ENCODE measurements at places on chromosomes 7 and 10.

DNA sequence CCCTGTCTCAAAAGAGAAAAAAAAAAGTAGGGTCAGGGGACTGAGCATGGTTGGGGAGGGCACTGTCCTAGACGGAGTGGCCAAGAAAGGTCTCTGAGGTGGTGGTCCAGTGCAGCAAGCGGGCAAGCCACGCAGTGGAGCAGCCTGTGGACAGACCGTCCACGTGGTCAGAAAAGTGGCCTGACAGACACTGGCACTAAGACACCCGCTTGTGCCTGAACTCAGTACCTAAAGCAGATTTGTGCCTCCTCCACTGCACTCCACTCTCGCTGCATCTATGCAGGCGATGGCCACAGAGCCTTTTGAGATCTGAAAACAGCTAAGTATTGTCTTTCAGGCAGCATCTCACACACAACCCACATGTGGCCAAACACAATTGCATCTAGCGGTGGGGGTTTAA lies 8.8 kb downstream of the ASB10 start:
- no peak for DNase-seq

DNA sequence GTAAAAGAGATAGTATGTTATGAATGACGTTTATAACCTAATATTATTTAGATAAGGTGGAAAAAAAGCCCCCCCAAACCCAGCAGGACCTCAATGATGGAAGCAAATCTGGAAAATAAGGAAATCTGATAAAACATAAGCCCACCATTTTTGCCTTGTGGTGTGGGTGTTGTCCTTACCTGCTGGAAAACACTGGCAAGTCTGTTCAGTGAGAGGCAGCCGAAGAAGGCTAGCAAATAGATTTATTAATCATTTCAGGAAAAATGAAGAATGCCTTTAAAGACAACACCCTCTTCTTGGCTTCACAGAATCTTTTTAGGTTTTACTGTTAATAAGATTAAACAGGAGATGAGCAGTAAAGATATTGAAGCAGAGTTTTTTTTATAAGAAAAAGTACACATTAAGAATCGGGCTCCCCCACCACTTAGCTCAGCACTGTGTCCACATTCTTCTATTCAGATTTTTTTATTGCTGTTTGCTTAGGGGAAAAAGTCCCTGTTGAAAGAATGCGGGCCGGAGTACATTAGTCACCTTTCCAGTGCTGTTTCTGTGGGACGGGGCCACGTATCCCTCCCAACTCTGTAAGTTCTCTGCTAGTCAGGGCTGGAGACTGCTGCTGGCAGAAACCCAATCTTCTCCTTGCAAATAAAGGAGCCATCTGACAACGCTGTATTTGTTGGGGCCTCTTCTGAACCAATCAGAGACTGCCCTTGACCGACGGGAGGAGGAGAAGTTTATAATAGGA lies 104.1 kb downstream of the EVX1 start:
- no peak for DNase-seq

DNA sequence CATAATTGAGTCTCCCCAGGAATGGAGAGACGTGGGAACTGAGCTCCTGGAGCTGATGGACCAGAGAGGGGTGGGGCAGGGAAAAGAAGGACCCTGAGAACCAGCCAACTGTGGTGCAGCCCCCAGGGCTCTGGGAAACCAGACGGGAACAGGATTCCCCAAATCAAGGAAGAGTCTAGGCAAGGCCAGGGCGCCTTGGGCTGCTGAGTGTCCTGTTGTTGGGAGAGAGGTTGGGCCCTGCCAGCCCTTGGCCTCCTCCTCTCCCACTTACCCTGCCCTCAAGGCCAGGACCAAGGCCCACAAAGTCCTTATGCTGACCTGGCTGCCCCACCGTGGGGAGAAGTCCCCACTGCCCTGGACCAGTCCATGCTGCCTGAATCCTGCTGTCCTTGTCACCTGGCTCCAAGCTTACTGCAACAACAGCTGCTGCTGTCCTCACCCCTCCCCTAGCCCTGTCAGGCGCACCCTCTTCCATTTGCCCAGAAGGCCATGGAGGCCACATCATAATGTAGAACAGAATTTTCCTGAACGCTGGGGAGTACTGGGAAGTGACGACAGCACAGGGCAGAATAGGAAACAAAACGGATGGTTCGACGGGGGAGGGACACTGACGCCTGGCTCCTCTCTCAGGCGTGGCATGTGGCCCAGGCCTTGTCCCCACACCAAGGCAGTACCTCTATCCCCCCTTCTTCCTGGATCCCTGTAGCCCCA lies 132.9 kb upstream of the ZMIZ1 start:
- DNase-seq = no peak

DNA sequence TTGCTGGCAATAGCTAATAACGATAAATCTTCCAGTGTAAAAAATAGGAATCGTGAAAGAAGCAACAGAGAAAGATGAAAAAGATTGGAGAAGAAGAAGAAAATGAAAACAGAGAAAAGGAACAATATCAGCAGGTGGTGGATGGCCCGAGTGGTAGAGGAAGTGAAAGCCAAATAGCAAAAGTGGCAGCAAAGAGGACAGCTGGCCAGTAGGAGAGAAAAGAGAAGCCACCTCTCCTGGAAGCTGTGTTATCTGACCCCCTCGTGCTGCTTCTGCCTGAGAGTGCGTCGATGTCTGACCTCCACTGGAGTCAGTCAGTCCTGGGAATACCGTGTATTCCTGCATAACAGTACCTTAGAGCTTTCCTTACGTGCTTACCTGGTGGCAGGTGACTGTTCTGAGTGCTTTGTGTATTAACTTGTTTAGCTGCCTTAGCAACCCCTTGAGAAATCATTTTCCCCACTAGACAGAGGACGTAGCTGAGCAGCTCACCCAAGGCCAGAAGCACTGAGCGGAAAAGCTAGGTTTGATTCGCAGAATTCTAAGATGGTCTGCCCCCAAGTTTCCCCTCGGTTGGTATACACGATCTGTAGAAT lies 88.3 kb downstream of the CHN2 start:
- DNase-seq = no peak

DNA sequence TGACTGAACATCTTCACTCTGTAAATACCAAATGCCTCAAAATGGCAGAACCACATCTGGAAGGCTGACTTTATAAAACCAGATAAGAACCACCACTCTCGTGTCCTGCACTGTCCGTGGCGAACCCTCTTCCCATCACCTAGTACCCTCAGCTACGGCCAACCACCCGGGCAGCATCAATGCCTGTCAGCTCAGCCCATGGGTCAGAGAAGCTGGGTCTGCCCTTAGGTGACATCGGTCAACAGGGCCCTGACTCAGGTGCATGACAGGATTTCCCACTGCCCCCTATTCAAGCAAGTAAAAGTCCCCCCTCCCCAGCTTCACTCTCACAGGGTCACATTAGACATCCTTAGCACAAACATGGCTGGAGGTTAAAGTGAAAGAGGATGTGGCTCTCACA lies 56.6 kb downstream of the HSPA12A start:
- no peak for DNase-seq

DNA sequence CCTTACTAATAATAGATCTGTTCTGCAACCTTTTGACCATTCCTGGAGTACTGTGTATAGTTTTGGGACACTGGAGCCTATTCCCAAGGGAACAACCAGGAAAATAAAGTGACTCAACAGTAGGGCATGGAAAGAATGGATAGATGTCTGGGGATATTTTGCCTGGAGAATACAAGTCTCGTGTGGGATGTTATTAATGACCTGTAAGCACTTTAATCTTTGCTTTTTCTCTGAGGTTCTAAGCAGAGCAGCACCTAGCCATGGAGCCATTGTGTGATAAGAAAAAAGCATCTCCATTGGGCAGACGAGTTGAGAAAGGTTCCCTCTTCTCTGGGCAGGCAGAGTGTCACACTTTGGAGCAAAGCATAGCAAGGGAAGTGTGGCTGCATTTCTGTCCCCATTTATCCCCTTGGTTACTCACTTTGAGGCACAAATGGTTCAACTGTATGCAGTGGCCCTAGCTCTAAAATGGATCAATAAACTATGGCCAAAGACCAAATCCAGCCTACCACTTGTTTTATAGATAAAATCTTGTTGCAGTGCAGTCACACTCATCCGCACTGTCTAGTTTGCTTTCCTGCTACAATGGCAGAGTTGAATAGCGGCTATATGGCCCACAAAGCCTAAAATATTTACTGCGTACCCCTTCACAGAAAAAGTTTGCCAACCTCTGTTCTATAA lies 21.0 kb upstream of the CCDC71L start:
- no peak for DNase-seq

DNA sequence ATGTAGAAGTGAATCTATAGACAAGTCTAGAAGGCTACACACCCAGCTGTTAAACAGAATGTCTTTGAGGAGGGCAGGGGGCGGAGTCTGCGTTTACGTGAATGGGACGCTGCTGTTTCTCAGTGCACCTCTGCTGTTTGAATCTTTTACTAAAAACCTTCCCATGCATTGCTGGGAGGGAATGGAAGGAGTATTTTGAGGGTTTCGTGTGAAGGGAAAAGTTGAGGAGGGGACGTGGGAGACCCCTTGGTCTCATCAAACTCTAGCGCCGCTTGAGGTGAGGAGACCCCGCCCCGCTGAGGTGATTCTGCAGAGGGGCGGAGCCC lies 492 bp upstream of the VCL start:
- no peak for DNase-seq

DNA sequence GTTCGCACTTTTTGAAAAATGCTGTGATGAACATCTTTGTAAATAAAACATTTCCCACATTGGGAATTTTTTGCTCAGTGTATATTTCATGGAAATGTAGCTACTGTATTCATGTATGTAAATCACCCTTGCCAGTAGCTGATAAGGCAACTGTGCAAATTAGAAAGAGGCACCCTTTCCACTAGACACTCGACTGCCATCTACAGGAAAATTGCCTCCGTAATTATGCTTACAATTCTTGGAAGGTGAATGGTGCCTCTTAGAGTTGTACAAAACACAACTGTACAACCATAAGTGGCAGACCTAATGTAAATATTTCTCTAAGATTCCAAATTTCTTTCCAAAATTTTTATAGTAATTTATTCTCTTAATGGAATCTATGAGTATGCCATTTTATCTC lies 491.7 kb downstream of the CCSER2 start:
- DNase-seq = no peak

DNA sequence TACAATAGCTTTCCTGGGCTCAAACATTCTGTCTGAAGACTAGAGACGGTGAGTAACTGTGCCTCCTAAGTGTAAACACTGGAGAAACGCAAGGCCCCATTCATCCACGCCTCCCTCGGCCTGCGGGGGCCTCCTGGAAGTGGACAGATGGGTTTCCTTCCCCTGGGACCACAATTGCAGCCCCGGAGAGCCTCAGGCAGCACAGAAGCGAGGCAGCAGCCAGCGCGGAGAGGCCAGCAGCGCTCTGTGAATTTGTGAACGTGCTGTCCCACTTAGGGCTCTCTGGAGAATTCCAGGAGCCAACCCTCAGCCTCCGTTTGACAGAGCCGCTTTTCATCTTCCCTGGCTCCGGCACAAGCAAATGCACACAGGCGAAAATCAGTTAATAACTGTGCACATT lies 23.2 kb upstream of the CALN1 start:
- no peak for DNase-seq

DNA sequence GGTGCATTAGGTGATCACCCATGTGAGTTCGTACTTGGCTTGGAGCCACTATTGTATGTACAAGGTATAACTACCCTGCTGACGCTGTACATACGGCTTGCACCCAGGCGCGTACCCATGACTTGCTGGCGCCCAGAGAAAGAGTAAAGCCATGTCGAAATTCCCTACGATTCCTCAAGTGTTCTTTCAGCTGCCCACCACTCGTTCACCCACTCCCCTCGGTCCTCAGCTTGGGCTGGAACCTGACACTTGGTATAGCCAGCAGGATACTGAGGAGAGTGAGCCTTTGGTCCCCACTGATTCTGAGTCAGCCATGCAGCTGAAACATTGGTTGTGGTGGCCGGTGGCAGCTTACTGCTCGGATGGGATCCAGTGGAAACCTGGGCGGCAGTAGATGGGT lies 241.5 kb downstream of the CACNA2D1 start:
- no peak for DNase-seq

- no peak for DNase-seq
Measured at GRCh38 chr10:72342911-72343310, 11.8 kb downstream of the DNAJB12 start.

DNA sequence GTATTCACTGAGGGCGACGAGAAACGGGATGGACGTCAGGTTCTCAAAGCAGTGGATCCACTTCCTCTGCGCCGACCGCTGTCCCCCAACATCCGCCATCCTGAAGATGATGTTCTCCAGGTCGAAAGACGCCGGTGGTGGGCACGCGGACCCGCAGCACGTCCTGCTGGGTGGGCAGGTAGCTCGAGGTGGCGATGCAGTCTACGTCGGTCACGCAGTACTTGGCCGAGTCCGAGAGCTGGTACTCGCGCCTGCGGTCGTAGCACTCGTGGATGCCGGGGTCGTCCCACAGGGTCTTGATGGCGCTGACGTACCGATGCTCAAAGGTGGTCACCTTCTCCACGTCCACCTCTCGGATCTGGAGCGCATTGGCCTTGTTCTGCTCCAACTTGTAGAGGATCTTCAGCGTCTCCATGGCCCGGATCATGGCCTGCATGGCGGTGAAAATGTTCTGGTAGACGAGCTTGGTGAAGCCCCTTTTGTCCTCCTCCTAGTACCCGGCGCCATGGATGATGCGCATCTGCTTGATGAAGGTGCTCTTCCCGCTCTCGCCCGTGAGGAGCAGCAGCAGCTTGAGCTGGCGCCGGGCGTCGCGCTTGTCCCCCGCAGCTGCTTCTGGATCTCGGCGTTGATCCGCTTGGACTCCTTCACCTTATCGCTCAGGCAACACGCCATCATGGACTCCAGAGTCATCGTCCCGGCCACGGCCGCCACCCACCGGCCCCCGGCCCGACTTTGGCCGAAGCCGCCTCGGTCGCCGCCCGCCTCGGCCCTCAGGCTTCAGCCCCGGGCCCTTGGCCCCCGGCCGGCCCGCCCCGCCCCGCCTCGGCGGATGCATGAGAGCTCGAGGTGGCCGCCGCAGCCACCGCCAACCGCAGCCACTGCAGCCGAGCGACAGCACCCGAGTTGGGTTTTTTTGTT lies 122.9 kb upstream of the KCTD7 start:
- DNase-seq = no peak

- DNase-seq = no peak
Measured at GRCh38 chr10:7635408-7636125, 31.2 kb downstream of the ITIH5 start.

- DNase-seq = no peak
Measured at GRCh38 chr7:155714702-155715101, 70.2 kb downstream of the RBM33 start.

DNA sequence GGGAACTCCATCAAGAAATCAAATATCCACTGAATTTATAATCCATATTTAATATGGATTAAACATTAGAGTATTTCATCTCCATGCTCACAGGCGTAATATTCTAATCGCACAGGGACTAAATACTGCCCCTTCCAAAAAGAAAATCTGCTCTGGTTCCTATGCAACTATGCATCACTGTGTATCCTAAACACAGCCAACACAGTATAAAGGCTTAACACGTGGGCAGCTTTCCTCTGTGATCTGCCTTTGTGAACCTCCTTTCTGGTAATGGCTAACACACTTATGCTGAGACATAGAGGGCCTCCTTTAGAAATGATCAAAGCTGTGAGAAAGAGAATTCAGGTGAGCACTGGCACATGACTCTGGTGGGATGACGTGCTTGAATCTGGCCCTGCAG lies 110.2 kb downstream of the RAB11FIP2 start:
- no peak for DNase-seq

Measured in smooth muscle cell of the brain vasculature (primary cell).